ENCODE measurements at places on chromosomes 3 and 15. TPM values are rescaled to one million over a fixed set of nuclear protein-coding genes. Genes with fewer than 3 reads are reported as not detected.
A peak's percentile ranks its signal among the peaks of the same experiment; 100 is the strongest.

- no peak overlapping the region for H3K4me3 ChIP-seq
- H3K27me3 ChIP-seq: no peaks in the 10 kb centered on the region
- H3K36me3 ChIP-seq: no peaks in the 10 kb centered on the region
- DNase-seq: no peak
- no peaks in the 10 kb centered on the region for H3K4me1 ChIP-seq
Observed at GRCh38 chr3:160081958-160082533, 93.4 kb downstream of the IL12A start.

- DNase-seq: peak; percentile 45
- H3K27ac ChIP-seq: peak overlapping the region; percentile 97
- H3K36me3 ChIP-seq: peaks cover 27% of the 10 kb centered on the region
- peak overlapping the region; percentile 96 for H3K4me3 ChIP-seq
- no peaks in the 10 kb centered on the region for H3K27me3 ChIP-seq
Observed at GRCh38 chr3:40309925-40310695, 603 bp downstream of the EIF1B start.

DNA sequence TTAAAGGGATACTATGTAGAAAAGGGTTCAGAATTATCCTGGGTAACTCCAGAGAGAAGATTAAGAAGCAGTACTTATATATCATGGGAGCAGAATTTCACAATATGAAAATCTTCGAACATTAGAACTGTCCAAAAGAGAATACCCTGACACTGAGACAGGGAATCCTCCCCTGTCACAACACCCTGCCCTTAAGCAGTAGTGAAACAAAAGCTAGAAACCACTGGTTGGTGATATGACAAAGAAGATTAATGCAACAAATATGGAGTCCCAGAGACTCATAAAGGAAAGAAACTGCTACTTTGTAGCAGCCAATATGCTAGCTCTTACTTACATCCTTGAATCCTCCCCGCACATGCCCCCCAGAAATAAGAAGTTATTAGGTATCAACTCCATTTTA is 18.5 kb downstream of the MIX23 start:
- H3K27me3 ChIP-seq: no peaks in the 10 kb centered on the region
- H3K4me3 ChIP-seq: no peak overlapping the region
- peaks cover 28% of the 10 kb centered on the region for H3K36me3 ChIP-seq
- peak overlapping the region; percentile 94 for H3K27ac ChIP-seq
- H3K4me1 ChIP-seq: peaks cover 26% of the 10 kb centered on the region
- DNase-seq: no peak

Gene CHDH
- 0.59 TPM for total RNA-seq

DNA sequence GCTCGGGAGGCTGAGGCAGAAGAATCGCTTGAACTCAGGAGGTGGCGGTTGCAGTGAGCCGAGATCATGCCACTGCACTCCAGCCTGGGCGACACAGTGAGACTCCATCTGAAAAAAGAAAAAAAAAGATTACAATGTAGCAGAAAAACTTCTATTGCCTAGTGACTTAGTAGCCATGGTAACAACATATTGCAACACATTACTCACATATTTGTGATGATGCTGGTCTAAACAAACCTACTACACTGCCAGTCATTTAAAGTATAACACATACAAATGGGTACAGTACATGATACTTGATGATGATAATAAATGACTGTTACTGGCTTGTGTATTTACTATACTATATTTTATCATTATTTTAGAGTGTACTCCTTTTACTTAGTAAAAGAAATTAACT is 125.6 kb downstream of the PLOD2 start:
- H3K27ac ChIP-seq: no peak overlapping the region
- DNase-seq: no peak
- no peaks in the 10 kb centered on the region for H3K36me3 ChIP-seq
- no peaks in the 10 kb centered on the region for H3K4me1 ChIP-seq
- no peaks in the 10 kb centered on the region for H3K27me3 ChIP-seq

DNA sequence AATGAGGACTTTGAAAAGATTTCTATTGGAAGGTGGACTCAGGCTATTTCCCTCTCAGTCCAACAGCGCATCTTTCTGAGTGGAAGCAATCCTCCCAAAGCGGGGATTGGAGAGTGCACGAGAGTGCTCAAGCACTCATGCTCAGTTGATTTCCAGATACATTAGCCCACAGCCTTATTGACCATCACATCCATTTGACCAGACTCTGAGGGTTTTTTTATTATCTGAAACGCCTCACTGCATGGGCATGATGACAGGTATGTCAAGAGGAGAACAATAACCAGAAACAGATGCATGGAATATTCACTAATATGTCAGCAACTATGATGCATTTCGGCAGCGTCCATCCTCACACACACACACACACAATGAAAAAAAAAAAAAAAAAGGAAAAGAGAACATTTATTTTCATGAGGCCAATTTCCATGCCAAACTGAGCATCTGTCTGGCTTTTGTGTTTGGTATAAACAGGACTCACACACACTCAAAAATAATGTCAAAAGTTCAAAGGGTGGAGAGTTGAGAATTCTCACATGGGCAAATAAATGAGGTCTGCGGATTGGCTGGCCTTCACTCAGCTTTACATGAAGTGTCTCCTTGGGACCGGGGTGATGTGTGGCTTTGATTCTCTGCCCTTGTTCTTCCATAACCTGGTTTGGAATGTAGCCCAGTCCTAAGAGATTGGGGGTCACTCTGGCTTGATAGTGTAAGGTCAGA is 371.6 kb downstream of the MCTP2 start:
- H3K4me3 ChIP-seq: no peak overlapping the region
- no peaks in the 10 kb centered on the region for H3K36me3 ChIP-seq
- peaks cover 8% of the 10 kb centered on the region for H3K4me1 ChIP-seq
- no peak for DNase-seq
- peaks cover 27% of the 10 kb centered on the region for H3K27me3 ChIP-seq
- H3K27ac ChIP-seq: no peak overlapping the region

Gene TBC1D5
- 49.2 TPM for total RNA-seq

Gene FGF12
- not detected for total RNA-seq

Data from activated CD4-positive, alpha-beta memory T cell treated with anti-CD3 and anti-CD28 coated beads for 36 hours (primary cell).